Stimulated activated CD8-positive, alpha-beta memory T cell treated with anti-CD3 and anti-CD28 coated beads, Interleukin-15, amount 100 ng/mL, for 48 hours (primary cell): ENCODE measurements at places on chromosomes 6 and 20.

DNA sequence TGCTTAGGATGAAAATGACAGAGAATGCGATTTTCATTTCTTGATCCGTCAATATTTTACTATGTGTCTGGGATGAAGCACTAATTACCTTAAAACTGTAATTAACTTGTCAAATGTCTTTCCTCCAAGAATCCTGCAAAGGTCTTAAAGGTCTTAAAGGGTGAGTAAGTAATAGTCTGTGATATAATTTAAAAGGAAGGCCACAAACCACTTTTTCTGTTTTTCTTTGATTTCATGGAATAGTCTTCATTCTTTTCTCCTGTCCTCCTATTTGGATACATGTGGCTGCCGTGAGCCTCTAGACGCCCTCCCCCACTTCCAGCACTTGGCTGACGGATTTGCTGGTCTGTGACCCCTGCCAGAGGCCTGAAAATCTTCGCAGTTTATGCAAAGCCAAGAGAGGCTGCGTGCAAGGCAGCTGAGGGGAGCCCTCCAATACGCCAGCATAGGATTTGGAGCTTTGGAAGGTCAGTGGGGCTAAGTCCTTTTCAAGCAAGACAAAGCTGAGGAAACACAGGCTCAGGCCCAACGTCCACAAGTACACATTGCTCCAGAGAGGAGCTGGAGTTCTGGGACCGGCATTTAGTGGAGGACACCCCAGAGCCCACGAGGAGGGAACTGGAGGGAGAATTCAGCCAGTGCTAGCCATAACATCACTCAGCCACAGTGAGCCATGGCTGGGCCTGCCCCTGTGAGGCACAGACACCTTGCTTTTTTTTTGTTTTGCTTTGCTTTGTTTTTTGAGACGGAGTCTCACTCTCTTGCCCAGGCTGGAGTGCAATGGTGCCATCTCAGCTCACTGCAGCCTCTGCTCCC is 382.6 kb downstream of the SMOC2 start:
- DNase-seq, result no peak

DNA sequence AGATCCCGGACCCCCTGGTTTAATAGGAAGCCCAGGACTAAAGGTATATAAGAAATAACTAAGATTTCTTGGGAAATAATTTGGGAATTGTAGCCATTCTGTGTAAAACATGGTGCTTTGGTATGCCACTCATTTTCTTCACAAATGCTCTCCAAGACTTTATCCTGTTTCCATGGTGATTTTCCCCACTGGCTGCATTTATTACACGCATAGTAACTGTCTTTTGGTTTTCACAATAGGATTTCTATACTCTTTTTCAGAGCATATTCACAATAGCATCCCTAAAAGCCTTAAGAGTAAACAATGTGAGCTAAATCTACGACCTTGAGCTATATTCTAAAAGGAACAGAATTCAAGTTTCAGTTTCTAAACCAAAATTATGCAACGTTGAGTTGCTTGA is 160.8 kb downstream of the COL9A1 start:
- DNase-seq, result no peak

DNA sequence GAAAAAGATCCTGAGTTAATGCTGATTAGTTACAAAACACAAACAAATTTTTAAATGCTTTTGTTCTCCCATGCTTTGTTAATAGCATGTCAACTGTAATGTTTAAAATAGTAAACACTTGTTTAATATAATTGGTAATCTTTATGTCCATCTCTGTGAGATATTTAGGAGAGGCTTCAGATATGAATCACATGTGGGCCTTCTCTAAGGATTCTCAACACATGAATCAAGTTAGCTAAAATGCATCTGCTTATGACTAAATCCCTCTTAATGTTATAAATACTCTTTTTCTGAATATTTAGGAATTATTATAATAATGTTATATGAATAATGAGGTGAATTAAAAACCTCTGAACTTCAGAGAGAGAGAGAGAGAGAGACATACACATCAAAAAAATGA is 345.9 kb upstream of the MANEA start:
- no peak for DNase-seq

DNA sequence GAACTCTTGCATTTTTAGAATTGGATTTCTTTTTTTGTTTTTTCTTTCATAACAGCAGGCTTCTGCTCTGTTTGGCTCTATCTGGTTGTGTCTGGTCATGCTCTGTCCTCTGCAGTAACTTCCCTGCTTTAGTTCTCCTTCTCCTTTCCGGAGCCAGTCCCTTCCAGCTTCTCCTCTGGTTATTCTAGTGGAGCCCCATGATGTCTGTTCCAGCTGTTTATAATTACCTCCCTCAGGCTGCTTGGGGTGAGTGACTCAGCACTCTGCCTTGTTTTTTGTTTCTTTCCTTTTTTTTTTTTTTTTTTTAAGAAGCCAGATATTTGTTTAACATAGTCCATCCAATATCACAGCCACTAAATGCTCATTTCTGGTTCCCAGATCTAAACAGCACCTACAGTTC is 409.6 kb downstream of the MAFB start:
- no peak for DNase-seq
